ENCODE measurements at places on chromosomes 3 and 15.

GRCh38 chr3:159114582-159114981 is 312.7 kb downstream of the MFSD1 start:
- no peak for DNase-seq

DNA sequence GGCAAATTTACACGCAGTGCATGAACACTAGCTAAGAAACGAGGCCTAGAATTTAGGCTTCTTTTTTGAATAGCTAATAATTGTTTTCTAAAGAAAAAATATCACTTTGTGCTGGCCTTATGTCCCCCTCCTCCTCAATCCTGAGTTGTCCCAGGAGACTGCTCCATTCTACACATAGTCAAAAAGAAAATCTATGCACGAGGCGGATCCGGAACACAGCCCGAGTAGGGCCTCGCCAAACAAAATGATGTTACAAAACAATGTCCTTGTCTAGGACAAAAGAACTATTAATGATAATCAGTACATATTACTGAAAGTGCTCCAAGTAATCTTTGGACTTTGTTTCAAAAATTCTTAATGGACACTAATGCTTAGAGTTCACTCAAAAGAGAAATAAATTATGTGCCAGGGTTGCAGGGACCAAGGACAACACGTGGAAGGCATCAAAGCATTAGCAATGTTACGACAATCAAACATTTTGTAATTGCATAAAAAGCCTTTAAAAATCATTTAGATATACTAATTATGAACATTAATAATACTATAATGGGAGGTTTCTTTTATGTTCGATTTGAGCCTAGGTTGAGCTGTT is 206.5 kb upstream of the ICE2 start:
- DNase-seq = no peak

DNA sequence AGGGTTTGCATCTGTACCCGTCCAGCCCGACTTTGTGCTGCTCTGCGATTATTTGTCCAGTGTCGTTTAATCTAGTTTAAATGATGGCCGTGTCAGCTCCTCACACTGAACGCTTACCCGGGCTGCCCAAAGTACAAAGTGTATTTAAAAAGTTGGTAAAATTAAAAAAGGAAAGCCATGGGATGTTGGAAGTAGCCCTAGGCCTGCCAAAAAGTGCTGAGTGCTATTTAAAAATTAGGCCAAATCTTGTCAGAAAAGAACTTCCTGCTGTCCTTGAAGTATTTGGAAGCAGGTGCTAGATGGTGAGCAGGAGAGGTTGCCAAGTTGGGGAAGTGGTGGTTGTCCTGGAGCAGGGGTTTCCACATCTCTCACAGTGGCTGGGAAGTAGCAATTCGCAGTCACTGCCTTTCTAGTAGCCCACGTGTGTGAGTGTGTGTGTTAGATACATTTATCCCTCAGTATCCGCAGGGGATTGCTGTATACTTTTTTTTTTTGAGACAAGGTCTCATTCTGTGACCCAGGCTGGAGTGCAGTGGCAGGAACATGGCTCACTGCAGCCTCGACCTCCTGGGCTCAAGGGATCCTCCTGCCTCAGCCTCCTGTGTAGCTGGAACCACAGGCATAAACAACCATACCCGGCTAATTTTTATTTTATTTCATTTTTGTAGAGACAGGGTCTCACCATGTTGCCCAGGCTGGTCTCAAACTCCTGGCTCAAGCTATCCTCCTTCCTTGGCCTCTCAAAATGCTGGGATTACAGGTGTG is 664 bp downstream of the PPCDC start:
- DNase-seq = no peak

- no peak for DNase-seq
These were observed 713.5 kb upstream of the LMCD1 start for GRCh38 chr3:7787871-7788828.

DNA sequence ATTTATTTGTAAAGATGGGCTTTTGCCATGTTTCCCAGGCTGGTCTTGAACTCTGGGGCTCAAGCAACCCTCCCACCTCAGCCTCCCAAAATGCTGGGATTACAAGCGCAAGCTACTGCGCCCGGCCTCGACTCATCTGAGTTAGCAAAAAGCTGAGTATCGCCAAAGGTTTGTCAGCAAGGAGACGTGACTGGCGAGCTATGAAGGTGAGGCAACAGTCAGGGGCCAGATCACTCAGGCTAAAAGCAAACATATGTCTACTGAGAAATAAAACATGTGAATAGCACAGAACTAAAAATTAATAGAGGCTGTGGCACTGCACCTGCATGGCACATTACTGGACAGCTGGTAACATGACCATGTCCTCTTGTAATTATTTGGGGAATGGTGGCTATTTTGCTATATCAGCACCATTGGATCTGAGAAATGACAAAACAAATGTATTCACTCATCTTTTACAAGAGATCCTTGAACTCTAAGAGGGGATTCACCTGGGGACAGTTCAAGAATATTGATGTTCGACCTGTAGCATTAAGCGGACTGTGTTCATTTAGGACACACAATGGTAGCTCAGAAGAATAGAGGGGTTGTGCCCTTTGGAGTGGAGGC is 10.0 kb upstream of the SLC25A26 start:
- DNase-seq = no peak

DNA sequence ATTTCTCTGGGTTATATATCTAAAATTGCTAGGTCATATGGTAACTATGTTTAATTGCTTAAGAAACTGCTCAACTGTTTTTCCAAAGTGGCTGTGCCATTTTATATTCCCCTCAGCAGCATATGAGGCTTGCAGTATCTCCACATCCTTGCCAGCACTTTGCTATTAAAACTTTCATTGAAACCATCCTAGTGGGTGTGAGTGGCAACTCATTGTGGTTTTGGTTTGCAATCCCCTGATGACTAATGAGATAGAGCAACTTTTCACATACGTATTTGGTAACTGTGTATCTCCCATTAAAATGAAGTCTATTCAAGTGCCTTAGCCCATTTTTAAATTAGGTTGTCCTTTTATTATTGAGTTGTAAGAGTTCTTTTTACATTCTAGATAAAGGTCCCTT is 17.3 kb downstream of the KPNA1 start:
- peak; percentile 6 for DNase-seq
